Psoas muscle (tissue), 8 donors: ENCODE measurements at places on chromosomes 1 and 21. TPM values are rescaled to one million over a fixed set of nuclear protein-coding genes. Genes with fewer than 3 reads are reported as not detected.

Gene SNAPIN
- 72.0 TPM for total RNA-seq

Gene PLD5
- 0.22 TPM for total RNA-seq

Gene DNMT3L
- total RNA-seq: not detected

GRCh38 chr1:228058949-228059633 is 23.4 kb upstream of the ARF1 start:
- peak; percentile 47 for DNase-seq

DNA sequence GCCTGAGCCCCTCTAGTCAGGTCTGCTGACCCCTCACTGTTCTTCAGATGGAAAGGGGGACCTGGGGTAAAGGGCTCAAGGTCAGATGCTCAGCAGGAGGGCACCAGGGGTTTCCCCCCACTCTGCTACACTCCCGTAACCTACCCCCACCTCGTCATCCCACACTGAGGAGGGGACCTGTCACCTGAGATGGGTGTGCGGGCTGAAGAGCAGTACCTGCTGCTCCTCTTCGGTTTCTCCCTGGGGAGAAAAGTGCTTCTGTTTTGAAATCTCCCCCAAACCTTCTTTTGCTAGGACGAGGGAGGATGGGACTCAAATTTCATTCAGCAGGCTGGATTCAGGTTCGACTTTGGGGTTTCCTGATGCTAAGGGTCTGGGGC is 65.2 kb downstream of the SYT2 start:
- DNase-seq: no peak

- DNase-seq: no peak
Measured at GRCh38 chr1:163271535-163271934, 50.2 kb upstream of the NUF2 start.

Gene MYOM3
- 130 TPM for total RNA-seq

Gene CLDN14
- not detected for total RNA-seq

DNA sequence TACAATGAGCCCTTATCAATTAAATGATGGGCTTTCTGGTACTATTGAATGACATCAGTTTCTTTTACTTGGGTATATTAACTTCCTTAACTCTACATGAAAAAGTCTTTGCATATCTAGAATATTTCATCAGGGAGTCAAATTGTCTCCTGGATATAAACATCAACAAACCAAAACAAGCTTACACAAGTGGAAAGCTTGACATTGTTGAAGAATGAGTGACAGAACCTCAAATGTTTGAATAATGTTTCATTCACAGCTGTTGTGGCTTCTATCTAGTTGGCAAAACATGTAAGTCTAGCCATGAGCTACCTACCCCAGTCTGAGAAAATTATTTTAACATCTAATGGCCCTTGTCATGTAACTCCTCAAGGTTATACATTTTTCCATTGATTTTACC is 604.8 kb upstream of the ADAMTS5 start:
- no peak for DNase-seq

DNA sequence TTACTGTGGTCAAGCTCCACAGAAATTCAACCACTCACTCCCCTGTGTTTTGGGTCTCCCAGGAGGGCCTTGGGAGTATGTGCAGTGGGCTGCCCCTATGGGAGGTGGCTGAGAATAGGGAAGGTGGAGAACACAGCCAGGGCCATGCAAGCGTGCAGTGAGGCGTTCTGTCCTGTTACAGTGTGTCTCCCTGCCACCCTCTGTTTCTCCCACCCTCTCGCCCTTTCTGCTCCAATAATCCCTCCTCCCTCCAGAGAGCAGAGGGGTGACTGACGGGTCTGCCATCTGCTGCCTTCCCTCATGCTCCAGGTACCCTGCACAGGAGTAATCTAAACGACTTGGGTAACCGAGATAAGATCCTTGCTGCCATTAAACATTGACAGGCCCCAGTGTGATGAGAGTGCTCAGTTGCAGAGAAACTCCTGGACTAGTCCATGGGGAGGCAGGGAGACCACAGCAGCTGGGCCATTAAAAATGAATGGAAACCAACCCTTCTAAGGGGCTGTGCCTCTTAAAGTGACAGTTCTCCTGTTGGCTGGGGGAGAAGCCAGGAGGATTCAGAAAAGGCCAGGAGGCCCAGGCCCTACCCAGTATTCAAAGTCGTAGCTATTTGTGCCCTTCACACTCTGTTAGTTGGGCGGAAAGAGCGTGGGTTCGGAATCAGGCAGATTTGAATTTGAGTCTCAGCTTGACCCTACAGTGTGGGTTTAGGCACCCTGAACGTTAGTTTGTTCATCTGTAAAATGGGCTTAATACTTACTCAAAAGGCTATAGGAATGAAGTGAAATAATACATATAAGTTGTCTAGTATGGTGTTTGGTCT is 22.4 kb upstream of the BTG2 start:
- DNase-seq: no peak

Gene PATJ
- total RNA-seq: 41.2 TPM

DNA sequence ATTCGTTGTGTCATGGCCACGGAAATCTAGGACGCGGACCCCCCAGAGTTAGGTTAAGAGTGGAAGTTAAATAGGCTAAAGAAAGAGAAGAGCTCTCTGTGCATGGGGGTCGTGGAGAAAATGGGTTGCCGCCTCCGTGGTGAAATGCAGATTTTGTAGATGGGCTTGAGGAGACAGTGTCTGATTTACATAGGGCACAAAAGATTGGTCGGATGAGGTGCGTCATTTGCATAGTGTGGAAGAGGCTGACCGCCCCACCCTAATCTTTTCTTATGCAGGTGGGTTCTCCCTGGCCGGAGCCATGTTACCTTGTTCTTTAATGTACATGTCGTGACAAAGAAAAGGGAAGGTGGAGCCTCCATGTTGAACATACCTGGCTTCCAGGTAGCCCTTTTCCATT is 14.3 kb upstream of the SLC5A9 start:
- no peak for DNase-seq

DNA sequence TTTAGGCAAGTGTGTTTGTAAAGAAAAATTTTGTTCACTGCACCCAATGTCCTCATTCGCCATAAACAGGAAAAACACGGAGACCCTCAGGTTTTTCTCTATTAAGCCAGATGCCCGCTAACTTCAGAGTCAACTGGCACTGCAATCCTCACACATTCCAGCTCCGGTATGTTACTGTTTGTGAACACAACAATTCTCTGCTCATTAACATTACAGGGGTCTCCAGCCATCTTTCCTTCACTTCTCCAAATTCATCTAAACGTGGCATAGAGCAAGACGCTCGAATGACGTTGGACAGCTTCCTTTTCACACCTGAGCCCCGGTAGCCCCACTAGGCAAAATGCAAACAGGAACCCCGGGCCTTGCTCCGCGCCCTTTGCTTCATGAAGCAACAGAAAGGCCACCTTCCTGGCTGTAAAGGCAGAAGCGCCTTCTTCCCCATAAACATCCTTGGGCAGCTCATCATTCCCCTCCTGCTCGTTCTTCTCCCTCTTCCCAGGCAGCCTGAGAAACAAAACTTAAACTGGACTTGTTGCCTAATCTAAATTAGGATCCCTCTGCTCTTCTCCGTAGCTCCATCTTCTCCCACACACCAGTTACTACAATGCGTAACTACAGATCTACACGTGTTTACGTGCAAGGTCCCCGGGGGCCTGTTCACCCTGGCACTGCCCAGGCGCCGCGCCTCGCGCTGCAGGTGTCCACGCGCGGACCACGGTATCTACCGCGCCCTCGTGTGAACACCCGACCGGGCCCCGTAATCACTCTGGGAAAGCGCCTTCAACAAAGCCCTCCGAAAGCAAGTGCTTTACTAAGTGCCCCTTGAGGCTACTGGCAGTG is 1.2 kb downstream of the LBR start:
- DNase-seq: peak; percentile 34

Gene DNAJC6
- 1.3 TPM for total RNA-seq

Gene SPRR3
- total RNA-seq: 0.32 TPM
